HS-5 (cell line): ENCODE measurements at places on chromosomes 1 and 21.
A peak's percentile ranks its signal among the peaks of the same experiment; 100 is the strongest.

GRCh38 chr1:182032251-182032650 lies 29.3 kb downstream of the ZNF648 start:
- no peak for DNase-seq

DNA sequence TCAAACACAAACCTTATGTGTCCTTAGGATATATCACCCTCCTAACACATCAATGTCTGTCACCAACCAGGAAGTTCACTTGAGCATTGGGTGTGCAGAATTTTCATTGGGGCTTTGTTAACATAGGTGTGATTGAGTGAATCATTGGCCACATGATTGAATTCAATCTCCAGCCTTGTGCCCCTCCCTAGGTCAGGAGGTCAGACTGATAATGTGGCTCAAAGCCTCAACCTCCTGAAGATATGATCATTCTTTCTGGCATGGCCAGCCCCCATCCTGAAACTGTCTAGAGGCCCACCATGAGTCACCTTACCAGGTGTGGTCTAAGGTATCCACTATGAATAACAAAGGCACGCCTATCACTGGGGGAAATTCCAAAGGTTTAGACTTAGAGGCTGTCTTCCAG lies 90.1 kb downstream of the PKN2 start:
- DNase-seq, result no peak

GRCh38 chr21:45262041-45262581 lies 25.6 kb downstream of the POFUT2 start:
- DNase-seq, result no peak

DNA sequence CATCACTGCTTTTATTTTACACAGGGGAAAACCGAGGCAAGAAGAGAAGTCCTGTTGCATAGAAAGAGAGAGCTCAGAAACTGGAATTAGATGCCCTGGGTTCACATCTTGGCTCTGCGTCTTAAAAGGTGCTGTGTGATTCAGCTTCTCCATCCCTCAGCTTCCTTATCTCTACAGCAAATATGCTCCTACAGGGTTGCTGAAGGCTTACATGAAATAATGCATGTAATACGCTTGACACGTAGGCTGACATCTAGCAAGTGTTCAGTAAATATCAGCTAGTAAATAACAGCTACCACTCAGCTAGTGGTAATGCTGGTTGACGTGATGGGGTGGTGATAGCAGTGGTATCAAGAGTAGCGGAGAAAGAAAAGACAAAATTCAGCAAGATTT lies 77.1 kb upstream of the CD55 start:
- no peak for DNase-seq

- peak; percentile 4 for DNase-seq
These were observed 43.9 kb downstream of the PIGK start for GRCh38 chr1:77175230-77175844.

GRCh38 chr1:30418061-30418938 lies 305.1 kb downstream of the MATN1 start:
- no peak for DNase-seq

DNA sequence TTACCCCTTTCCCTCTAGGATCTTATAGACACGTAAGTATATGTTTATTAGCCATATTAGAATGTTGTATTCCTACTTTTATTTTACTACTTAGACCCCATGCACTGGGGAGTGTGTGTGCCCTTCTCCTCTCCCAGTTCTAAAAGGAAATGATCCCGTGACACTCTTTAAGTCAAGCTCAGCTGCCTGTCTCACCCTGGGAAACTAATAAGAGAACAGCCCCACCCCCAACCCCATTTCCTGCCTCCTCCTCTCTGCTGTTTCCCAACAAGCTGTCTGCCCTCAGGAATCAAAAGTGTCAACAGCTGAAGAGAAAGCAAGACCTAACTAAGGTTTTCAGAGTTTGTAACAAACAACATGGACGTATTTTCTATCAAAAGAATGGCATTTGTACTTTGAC lies 92.6 kb upstream of the VAV3 start:
- DNase-seq, result no peak

- no peak for DNase-seq
These were observed 671 bp upstream of the PYGO2 start for GRCh38 chr1:154962156-154962749.

GRCh38 chr1:228243093-228243492 lies 35.2 kb downstream of the OBSCN start:
- DNase-seq, result no peak

GRCh38 chr1:186854102-186854501 lies 25.4 kb downstream of the PLA2G4A start:
- DNase-seq, result no peak

DNA sequence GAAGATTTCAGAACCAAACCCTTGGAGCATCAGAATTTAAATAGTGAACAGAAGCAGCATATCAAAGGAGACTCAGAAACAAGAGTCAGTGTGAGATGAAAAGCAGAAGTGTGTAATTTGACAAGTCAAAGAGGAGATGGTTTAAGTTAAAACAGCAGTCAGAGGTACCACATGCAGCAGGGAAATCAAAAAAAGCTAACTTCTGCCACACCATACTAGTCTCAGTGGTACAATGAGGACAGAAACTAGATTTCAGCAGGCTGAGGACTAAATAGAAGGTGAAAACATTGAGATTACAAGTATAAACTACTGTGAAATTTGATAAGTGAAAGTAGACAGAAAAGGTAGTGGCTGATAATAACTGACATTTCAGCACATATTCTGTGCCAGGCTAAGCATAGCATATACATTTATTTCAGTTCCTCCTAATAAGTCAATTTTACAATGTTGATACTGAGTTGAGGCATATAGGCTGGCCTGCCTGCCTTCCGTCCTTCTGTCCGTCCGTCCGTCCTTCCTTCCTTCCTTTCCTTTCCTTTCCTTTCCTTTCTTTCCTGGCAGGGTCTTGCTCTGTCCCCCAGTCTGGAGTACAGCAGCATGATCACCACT lies 12.6 kb downstream of the SUCO start:
- no peak for DNase-seq

DNA sequence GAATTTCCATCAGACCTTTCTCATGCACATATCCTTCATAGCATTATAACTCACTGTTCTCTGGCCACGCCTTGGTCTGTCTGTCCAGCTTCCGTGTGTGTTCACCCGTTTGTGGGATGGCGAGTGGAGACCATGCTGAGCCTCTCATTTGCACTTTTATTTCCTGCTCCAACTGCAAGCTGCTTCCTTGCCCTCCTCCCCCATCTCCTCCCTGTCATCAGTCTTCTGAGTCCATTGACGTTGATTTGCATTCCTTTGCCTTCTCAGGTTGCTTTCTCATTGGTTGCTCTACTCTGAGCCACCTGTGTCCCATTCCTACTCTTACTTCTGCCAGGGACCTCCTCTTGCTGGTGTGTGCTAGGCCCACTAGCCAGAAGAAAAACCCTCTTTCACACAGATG lies 146.4 kb downstream of the NOS1AP start:
- no peak for DNase-seq

- DNase-seq, result no peak
These were observed 641.0 kb downstream of the PLPP3 start for GRCh38 chr1:55938376-55938850.

GRCh38 chr21:34524646-34525601 lies 12.9 kb upstream of the KCNE1 start:
- DNase-seq, result no peak

- no peak for DNase-seq
These were observed 6.3 kb downstream of the PFDN2 start for GRCh38 chr1:161111527-161111926.

DNA sequence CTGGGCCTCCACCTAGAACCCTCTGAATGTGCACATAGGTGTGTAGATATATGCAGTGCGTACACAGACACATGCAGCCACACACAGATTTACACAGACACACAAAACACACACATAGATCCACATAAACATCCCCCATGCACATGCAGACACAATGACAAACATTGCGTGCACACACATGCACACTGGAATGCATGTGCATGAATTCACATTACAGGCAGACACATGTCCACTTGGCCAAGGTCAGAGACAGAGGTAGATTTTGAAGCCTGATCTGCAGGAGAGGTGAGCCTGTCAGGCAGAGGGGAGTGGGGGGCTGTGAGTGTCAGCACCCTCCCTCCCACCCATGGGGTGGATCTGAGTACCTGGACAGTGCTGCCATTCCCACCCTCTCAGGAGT lies 338.5 kb downstream of the PTPRU start:
- DNase-seq, result no peak

GRCh38 chr21:45470087-45470515 lies 65.1 kb downstream of the COL18A1 start:
- no peak for DNase-seq

- no peak for DNase-seq
These were observed 6.3 kb upstream of the TENT5C start for GRCh38 chr1:117599286-117600221.

- no peak for DNase-seq
These were observed 110.8 kb upstream of the GREM2 start for GRCh38 chr1:240722788-240723187.

DNA sequence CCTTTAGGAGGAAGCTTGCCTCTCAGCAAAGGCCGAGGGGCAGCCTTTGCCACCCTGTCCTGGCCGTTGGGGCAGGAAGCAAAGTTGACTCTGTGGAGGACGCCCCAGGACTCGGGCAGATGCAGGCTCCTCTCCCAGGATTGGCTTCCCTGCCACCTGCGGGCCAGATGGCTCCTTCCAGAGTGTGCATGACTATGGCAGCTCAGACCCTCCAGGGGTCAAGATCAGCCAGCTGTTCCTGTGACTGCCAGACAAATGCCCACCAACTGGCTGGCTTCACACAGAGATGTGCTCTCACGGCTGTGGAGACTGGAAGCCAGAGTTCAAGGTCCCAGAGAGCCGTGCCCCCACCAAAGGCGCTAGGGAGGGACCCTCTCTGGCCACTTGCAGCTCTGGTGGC lies 87.0 kb upstream of the VAMP3 start:
- DNase-seq, result no peak

GRCh38 chr1:205017001-205017400 lies 26.0 kb upstream of the CNTN2 start:
- no peak for DNase-seq

DNA sequence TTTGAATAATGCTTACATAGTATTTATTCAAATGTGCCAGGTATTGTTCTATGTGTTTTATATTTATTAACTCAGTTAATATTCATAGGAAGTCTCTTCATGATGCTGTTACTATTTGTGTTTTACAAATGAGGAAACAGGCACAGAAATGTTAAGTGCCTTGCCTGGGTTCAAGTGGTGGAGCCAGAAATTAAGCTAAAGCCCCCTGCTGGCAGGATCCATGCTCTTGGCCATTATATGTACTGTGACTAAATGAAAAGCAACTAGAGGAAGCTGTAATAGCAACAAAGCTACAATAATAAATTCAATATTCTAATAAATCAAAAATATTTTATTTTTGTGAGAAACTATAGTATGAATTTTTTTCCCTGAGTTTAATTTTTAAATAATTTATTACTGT lies 30.0 kb downstream of the IARS2 start:
- no peak for DNase-seq
